Activated CD4-positive, alpha-beta T cell treated with anti-CD3 and anti-CD28 coated beads, Interleukin-2, amount 50 U/mL, for 4 hours (primary cell): ENCODE measurements at places on chromosomes 3 and 15.
A peak's percentile ranks its signal among the peaks of the same experiment; 100 is the strongest.

GRCh38 chr3:196111939-196112386, 30.1 kb upstream of the TFRC start:
- no peak for DNase-seq

DNA sequence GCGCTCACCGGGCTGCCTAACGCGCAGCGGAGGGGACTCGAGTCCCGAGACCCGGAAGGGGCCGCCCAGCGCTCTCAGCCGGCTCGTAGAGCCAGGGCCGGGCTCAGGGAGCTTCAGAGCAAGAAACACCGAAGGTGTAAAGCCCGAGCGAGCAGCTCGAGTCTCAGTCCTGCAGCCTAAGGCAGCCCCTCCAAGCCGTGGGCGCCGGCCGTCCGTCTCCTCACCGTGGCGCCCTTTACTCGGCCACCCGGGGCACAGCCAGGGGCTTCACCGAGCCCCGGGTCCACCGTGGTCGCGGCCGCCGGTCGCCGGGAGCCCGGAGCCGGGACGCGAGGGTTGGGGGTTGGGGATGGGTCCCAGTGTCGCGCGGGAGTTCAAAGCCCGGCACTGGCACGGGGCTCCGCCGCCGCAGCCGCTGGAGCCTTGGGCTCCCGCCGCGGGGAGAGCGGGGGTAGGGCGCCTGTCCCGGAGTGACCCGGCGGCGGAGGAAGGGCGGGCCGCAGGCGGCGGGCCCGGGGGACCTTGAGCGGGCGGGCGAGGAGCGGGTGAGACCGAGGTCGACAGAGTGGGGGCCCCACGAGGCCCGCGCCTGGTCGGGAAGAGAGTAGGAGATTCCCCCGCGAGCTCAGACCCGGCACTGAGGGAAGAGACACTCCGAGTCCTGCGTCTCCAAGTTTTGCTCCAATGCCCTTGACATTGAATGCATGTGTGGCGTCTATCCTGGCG, 26.9 kb upstream of the THRB start:
- no peak for DNase-seq

DNA sequence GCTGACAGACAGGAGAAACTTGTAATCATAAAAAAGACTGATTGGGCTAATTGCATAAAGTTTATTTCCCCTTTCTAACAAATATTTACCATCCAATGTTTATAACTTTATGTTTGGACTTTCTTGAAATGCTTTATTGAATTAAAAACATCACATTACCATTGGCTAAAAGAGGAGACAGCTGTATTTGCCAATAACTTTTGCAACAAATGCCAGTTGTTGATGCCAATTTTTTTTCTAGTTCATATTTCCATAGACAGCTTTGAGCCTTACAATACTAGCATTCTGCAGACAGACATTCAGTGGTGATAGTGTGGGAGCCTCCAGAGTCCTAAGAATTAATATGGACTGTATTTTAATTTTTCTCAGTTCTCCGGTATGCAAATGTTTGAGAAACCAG, 198.4 kb downstream of the ADAMTS17 start:
- no peak for DNase-seq

DNA sequence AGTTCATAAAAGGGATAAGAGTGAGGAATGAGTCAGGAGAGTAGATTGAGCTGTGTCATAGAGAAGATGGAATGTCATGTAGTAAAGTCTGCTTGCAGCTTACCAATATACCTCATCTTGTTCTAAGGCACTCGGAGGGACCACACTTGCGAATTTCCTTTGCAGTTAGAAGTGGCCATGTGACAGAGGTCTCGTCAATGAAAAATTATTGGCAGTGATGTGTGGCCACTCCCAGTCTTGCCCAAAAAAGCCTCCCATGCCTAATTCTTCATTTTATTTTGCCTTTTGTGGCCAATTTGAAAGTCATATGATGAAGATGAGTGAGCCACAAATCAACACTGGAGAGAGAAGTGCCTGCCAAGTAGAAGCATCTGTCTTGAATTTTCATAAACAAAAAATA, 465.6 kb upstream of the ZNF385D start:
- no peak for DNase-seq

DNA sequence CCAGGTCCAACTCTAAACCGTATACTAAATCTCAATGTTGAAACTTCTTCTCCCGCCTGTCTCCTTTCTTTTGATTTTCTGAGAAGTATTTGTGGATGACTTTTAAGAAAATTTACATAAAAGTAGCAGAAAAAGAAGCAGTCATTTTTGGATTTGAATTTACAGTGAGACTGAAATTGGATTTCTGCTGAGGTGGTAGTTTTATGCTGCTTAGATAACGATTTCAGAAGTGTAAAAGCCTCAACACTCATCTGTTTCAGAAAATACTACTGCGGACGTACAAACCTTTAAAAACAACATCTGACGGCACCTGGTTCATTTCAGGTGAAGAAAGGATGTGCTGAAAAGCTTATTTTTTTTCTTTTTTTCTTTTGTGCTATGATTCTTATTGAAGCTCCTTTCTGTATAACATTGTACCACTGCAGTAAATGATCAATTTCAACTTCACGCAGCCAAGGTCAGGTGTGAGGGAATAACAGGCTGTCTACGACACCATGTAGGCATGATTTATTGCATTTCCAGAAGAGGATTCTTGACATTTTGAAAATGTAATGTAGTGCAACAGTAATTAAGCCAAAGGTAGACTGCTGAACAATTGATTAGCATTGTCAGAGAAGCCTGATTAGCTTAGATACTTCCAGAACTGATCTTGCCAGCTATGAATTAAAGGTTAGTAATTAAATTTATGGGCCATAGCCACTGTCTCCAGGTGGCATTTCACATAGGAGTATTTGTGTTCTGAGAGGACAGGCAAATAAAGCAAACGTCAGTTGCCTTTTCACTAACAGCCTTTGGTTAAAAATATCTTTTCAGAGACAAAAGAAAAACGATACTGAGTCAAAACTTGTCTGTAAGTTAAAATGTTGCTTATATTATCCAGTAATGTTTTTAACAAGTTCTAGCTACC, 134.6 kb upstream of the KBTBD8 start:
- no peak for DNase-seq

GRCh38 chr15:92633418-92633817, 22.2 kb downstream of the FAM174B start:
- DNase-seq = no peak

DNA sequence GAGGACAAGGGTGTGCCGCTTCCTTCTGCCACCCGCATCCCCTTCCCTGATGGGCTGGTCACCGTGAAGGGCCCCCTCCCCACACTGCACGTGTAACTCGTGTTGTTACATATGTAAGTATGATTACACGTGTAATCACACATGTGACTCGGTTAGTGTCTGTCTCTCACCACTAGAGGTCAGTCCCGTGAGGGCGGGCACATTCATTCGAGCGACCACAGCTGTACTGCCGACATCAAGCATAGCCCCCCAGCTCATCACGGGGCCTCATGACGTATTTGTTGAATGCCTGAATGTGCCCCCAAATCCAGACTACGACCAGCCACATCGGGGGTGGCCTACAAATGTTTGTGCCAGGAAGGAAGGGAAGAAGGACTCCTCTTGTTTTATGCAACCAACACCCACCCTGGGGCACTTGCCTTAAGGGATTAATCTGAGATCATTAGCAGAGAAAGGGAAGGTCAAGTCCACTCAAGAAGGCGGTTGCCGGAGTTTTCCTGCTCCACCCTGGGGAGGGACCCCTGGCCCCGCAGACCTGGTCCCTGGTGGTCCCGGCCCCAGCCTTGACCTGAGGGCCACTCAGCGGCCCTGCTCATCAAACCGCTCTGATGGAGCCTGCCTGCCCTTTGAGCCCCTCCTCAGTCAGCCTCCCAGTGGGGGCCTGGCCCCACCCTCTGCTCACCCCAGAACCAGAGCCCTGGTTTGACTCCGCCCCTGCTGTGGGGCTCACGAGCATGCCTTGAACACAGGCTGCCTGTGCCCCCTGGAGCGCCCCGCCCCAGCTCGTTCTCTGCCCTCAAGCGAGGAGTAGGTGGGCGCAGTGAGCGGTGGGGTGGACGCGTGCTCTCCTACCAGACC, 52.8 kb downstream of the RGMA start:
- DNase-seq = peak; percentile 20

GRCh38 chr3:119288669-119289403, 5.3 kb upstream of the ARHGAP31 start:
- no peak for DNase-seq

GRCh38 chr15:66898656-66899386, 166.6 kb upstream of the SMAD3 start:
- DNase-seq = no peak

DNA sequence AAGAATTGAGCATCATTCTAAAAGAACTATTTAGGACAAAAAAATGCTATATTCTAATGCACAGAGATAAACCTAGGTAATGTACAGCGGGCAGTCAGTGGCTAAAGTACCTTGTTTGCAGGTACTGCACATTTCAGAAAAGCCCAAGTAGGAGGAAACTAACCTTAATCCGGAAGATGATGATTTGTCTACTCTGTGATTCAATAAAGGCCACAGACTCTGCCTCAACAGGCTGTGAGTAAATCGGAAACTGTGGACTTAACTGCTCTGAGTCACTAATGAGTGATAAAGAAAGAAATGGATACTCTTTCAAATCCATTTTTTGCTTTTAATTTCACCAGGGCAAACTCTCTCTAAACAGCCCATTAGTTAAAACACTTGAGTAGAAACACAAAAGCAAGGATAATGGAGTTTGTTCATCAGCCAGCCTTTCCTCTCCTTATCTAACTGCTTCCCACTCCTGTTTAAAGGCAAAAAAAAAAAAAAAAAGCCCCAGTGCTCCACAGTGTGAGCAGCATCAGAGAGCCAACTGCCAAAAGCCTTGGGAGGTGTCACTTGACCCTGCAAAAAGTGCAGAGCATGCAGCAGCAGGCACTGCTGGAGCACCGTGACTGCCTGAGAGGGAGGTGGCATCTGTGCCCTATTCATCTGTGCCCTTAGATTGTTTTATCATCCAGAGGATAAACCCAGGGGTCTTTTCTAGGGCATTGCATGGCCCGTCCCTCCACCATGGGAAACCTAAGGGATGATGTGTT, 187.7 kb downstream of the SATB1 start:
- DNase-seq = no peak

- no peak for DNase-seq
Measured at GRCh38 chr3:162292409-162292808, 795.8 kb downstream of the OTOL1 start.

- peak; percentile 52 for DNase-seq
Measured at GRCh38 chr3:20104167-20104661, 64.0 kb downstream of the KAT2B start.

- DNase-seq = no peak
Measured at GRCh38 chr3:27578032-27578431, 93.8 kb upstream of the SLC4A7 start.

GRCh38 chr3:28101705-28102104, 139.7 kb upstream of the CMC1 start:
- DNase-seq = no peak

GRCh38 chr15:92104072-92104471, 250.6 kb downstream of the SLCO3A1 start:
- no peak for DNase-seq

GRCh38 chr3:152638707-152639450, 196.1 kb upstream of the P2RY1 start:
- no peak for DNase-seq

- DNase-seq = no peak
Measured at GRCh38 chr15:90394748-90395442, 6.9 kb downstream of the IQGAP1 start.

- no peak for DNase-seq
Measured at GRCh38 chr3:2793987-2794386, 316.2 kb downstream of the IL5RA start.

- DNase-seq = no peak
Measured at GRCh38 chr3:85270488-85270887, 311.7 kb downstream of the CADM2 start.

DNA sequence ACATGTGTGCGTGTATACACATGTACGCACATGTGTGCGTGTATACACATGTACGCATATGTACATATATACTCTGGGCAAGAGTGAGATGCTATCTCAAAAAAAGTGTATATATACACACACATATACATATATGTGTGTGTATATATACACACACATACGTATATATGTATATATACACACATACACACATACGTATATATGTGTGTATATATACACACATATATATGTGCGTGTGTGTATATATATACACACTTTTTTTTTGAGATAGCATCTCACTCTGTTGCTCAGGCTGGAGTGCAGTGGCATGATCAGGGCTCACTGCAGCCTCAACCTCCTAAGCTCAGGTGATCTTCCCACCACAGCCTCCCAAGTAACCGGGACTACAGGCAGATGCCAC, 8.4 kb downstream of the HACL1 start:
- DNase-seq = no peak

DNA sequence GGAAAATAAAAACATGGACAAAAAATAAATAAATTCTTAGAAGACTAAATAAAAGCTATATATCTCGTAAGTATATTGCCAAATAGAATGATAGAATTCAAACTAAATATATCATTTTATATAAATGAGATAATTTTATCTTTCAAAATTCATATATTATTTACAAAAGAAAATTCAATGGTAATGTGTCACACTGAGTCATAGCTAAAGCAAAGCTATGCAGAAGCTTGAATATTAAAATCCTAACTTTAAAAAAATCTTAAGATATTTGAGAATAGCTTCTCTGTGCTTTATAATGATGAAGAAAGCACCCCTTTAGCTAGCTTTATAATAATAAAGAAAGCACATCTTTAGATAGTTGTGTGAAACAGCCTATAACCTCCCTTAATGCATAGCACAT, 1010.8 kb downstream of the OTOL1 start:
- no peak for DNase-seq

GRCh38 chr3:45123030-45123429, 23.1 kb downstream of the CDCP1 start:
- no peak for DNase-seq

DNA sequence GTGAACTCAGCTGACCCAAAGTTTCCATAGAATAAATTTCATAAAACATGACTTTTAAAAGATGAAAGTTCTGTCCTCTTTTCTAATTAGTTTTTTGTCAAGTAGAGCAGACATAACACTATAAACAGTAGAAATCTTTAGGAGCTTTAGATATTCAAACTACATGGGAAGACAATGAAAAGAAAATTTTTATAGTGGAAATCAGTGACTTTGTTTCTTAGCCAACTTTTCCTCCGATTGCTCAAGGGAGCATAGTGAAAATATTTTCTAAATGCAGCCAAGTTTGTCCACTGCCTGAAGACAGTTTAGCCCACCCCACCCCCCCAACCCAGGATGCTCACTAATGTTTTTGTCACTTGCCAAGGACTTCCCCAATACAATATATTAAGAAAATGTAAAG, 114.9 kb downstream of the PLD1 start:
- no peak for DNase-seq

GRCh38 chr15:28267727-28268126, 54.3 kb downstream of the HERC2 start:
- DNase-seq = no peak

DNA sequence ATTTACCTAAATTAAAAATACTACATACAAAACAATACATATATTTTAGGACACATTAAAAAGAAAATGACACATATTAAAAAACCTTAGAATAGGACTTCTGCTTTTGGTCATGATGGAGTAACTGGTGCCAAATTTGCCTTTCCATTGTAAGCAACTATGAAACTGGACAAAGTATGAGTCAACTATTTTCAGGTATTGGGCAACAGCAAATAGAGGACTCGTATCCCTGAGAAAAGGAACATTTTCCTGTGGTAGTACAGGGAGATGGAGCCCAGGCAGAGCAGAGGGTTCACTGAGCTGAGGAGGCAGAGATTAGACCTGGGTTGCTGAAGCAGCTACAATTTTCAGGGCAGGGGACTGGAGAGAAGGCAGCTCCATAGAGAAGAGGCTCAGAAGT, 14.7 kb downstream of the CCR1 start:
- no peak for DNase-seq

- no peak for DNase-seq
Measured at GRCh38 chr15:46232471-46232870, 597.6 kb downstream of the SQOR start.

GRCh38 chr3:52146189-52146588, 8.0 kb downstream of the POC1A start:
- DNase-seq = no peak
